ENCODE measurements at places on chromosomes 12 and 14.

- no peak for DNase-seq
Measured at GRCh38 chr14:103070263-103070885, 13.0 kb upstream of the CDC42BPB start.

DNA sequence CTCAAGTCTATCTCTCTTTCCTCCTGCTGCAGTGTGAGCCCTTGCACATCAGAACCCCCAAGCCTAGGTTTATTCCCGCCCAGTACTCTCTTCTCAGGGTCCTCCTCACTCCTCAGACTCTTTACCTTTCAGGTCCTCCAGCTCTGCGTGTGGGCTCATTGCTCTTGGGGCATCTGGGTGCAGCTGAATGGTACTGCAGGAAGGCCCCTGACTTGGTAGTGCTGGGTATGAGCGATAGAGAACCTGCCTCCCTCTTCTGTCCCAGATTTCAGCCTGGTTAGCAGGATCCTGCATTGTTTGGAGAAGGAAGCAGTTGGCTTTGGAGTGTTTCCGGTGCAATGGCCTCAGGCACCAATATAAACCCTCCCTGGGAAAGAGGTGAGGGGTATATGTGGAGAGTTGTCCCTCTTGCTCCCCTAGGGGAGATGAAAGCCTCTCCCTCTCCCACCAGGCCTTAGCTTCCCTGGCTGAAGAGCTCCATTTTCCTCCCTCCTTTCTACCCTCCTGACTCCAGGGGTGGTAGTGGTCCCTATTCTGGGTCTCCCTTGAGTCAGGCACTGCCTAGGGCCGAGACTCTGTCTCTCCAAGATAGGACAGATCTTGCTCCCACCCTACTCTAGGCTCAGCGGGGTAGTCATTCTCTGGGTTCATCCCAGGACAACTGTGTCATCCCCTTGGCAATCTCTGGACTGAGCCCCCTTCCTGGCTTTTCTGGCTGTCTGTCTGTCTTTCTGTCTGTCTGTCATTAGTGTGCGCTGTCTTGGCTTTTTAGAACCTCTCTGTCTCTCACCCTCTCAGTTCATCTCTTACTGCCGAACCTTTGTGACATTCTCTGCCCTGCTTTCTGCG, 3.8 kb downstream of the LRP1 start:
- DNase-seq = no peak

DNA sequence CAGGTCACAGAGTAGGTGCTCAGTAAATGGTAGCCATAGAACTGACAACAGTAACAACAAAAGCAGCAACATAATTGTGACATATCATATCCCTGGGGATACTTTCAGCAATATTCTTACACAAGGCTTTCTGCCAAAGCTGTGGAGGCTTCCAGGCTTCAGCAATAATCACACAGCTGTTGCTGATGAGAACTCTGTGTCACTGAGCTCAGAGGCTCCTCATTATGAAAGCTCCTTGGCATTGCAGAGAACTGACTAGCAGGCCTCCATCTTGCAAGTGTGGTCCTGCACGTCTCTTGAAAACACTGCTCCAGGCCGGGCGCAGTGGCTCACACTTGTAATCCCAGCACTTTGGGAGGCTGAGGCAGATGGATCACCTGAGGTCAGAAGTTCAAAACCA, 97.3 kb upstream of the BTG1 start:
- no peak for DNase-seq

- no peak for DNase-seq
Measured at GRCh38 chr14:64363265-64363846, 24.8 kb upstream of the MTHFD1 start.

DNA sequence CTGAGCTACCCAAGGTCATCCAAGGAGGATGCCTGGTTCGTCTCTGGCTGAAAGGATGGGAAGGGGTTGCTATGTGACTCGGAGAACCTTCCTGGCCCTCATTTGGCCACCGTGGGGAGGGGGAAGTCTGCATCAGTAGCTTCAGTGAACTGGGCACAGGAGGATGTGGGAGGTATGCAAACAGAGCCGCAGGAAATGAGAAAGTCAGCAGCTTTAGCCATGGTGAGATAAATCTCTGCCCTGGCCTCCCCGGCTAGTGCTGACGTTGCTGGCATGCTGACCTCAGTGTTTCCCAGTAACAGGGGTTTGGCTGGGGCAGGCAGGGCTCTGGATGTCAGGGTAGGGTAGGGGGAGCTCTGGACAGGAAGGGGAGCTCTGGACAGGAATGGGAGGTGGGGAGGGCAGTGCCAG, 2.3 kb upstream of the CEBPE start:
- no peak for DNase-seq

GRCh38 chr12:127750076-127750840, 516.7 kb upstream of the TMEM132C start:
- no peak for DNase-seq

GRCh38 chr14:53957739-53958138, 1.1 kb upstream of the BMP4 start:
- no peak for DNase-seq

GRCh38 chr12:31324116-31324844, 1.7 kb downstream of the SINHCAF start:
- peak; percentile 78 for DNase-seq

DNA sequence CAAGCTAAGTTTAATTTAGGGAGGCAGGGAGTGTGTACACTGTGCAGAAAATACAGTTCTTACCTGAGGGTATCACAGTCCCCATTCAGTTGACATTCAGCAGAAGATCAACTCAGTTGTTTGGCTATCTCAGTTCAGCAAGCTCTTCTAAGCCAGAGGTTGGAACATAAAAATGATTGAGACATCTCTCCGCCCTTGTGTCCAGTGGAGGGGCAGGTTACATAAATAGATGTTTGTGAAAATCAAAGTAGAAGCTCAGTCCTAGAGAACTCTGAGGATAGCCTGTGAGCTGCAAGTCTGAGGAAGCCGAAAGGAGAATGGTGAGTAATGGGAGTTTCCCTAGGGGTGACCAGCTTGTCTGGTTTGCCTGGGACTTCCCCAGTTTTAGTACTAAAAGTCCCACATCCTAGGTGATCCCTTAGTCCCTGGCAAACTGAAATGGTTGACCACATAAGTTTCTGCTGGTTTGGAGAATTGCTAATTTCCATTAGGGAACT, 251.4 kb upstream of the ATP2B1 start:
- no peak for DNase-seq

DNA sequence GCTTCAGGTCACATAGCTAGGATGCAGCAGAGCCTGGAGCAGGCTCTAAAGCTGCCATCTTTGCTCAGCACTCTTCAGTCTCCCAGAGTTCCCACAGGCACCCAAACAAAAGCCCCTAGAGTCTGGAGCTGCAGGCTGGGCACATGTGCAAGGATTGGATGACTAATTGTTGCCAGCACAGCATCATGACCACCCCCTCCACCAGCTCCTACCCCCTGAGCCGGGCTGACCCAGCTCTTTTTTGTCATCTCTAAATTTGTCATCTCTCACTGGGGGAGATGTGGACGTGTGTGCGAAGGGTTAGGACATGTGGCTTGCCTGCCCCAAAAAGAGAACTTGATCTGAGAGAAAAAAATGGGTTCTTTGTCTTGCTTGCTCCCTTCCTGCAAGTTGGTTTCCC, 4.3 kb upstream of the MMP19 start:
- DNase-seq = no peak

DNA sequence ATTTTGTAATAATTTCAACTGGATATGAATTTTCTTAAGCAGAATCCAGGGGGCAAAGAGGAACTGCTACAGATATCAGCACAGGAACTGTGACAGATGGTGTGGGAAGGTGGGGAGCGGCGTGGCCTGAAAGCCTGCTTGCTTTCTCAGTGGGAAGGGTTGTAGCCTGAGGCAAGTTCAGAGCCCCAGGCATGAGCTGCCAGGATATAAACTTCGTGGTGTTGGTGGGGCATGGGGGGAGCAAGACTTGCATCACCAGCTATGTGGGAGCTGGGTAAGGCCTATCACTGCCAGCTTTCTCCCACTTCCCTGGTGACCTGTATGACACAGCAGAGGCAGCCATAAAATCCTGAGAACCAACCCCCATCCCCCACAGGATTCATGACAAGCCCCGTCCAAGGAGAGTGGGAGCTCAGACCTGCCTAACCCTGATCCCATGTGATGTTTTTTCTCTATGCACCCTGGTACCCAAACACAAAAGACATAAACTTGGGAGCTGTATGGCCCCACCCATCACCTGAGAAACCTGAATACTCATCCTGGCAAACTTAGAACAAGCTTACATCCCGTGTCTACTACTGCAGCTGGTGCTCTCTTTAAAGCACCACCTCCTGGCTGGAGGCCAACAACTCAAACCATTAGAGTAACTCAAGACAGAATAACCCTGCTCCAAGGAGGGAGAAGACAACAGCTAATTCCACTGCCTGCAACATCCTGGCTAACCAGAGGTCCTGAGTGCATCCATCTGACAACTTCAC, 16.5 kb downstream of the CLEC1A start:
- no peak for DNase-seq

DNA sequence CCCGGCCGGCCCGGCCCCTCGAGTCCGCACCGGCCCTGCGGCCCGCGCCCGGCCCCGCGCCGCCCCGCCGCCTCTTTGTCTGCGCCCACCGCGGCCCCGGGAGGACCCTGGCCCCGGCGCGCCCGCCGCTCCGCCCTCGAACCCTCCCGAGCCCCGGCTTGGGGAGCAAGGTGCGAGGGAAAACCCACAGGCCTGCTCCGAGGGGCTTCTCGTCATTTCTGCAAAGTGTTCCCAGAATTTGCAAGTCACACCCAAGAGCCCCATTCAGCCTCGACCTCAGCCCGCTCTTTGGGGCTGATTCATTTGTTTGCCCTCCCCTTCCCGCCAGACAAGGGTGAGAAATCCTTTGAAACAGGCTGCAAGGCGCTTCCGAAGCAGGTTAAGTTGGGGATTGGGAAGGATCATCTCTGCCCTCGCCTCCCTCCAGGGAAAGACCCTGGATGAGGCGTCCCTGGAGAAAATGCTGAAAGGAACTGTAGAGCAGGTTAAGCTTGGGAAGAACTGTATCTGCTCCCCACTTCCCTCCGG, 325 bp upstream of the CLIP1 start:
- no peak for DNase-seq

DNA sequence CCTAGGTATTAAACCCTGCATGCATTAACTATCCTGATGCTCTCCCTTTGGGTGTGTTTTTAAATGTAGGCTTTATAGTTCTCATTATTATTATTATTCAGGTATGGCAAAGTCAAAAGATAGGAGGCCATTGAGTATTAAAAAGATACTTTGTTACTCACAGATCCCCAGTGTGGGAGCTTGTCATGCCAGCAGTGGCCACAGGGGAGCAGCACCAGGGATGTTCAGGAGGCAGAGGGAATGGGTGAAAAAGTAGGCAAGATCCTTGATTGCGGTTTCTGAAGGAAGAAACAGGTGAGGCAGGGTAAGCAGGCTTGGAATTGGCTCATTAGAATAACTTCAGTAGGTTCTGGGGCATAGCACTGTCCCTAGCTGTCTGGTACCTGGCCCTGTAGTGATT, 382.2 kb downstream of the MED13L start:
- peak; percentile 20 for DNase-seq

DNA sequence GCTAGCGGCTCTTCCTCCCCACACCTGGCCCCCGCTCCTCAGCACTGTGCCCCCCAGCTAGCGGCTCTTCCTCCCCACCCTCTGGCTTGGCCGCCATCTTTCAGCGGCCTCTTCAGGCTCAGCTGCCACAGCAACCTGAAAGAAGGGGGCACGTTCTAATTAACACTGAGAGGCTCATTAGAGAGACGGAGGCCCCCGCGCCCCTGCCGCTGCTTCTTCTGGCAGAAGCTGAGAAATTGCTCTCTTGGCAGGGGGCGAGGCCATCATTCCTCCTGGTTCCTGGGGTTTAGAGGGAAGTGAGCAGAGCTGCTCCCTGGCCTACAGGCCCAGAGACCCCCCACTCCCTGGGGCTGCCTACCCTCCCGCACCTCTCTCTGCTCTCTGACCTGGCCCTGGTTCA, 64.4 kb downstream of the IQSEC3 start:
- DNase-seq = no peak

DNA sequence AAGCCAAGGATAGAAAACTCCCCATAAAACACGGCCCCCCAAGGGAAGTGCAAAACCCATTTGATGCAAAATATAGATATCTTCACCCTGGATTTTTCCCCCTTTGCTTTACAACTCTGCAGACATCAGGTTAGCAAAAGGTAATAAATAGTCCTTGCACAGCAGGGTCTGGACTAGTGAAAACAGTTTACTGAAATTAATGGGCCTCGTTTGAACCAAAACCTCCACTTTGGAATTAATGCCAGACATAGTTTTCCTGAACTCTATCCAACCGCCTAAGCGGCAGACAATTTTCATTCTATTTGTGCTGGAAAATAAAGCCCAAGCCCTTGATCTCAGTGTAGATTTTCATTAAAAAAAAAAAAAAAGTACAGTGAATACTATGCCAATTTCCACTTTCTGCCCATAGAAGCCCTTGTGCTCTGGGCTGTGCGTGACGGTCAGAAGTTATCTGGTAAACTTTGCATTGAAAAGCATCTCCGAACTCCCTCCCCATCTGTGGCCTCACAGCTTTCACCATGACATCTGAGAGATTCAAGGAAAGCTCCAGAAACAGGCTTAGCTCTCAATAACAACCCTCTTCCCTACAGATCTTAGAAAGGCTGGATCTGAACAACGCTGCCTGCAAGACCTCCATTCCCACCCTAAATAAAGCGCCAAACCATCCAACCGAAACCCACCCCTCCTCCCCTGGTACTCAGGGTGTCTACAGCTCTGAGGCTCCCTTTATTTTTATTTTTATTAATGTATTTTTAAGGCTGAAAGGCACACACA, 11.0 kb upstream of the IRF2BPL start:
- no peak for DNase-seq

DNA sequence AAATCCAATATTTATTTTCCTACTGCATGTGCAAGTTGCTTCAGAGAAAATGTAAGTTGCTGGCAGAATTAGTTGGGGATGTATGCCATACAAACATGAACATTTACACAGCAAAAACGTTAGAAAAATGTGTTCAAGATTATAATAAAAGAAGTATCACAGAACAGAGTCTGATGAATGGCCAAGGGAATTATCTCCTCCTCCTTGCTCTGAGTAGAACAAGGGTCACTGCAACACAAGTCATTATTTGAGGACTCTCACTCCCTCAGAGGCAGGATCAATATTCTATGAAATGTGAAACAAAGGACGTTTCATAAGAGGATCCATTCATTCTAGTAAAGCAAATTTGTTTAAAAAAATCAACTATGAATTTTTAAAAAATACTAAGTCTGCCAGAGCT, 177.8 kb downstream of the PRKD1 start:
- DNase-seq = peak; percentile 28

- DNase-seq = no peak
Measured at GRCh38 chr14:60353420-60353819, 104.4 kb downstream of the PPM1A start.

Measured in HuH-7 (cell line).